Activated B cell treated with CpG ODN at 0.5 μM for 24 hours (primary cell): ENCODE measurements at places on chromosomes 7 and 10.

- no peak overlapping the region for H3K27ac ChIP-seq
- H3K36me3 ChIP-seq: no peaks in the 10 kb centered on the region
- no peak for DNase-seq
- H3K27me3 ChIP-seq: peaks cover 10% of the 10 kb centered on the region
Observed at GRCh38 chr10:3340127-3340730, 167.6 kb upstream of the PITRM1 start.

DNA sequence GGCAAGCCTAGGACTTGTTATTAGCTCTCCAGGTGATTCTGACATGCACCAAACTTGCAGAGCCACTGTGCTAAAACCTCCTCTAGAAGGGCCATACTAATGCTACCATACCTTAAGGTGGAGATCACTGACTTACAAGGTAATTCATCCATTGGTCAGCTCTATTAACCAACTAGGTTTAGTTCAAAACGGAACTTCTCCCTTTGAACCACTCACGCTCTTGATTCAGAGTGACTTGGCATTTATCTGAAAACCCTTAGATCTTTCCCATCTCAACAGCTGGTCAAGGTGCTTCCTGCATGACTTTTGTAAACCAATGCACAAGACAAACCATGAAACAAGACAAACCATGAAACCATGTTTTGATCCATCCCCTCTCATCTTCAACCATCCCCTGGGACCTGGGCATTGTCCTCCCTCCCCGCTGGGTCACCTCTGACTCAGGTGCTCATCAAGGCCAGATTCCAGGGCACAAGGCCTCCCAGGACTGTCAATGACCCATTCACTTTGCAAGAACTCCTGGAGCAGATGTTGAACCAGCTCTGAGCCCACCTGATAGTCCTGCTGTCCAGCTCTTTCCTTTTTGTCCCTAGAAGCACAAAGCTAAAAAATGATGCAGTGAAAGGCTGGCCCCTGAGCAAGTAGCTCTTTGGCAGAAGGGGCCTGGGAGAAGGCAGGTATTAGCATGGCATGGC is 18.8 kb downstream of the IMPDH1 start:
- DNase-seq: no peak
- H3K27ac ChIP-seq: no peak overlapping the region
- no peaks in the 10 kb centered on the region for H3K27me3 ChIP-seq
- no peak overlapping the region for H3K4me3 ChIP-seq

- no peak overlapping the region for H3K4me3 ChIP-seq
- no peak overlapping the region for H3K27ac ChIP-seq
Observed at GRCh38 chr7:157932498-157933218, 595.9 kb downstream of the DNAJB6 start.

GRCh38 chr7:74185636-74186035 is 11.5 kb downstream of the EIF4H start:
- no peak for DNase-seq
- H3K4me1 ChIP-seq: peaks cover 68% of the 10 kb centered on the region
- H3K4me3 ChIP-seq: peak overlapping the region; percentile 11
- no peaks in the 10 kb centered on the region for H3K27me3 ChIP-seq

DNA sequence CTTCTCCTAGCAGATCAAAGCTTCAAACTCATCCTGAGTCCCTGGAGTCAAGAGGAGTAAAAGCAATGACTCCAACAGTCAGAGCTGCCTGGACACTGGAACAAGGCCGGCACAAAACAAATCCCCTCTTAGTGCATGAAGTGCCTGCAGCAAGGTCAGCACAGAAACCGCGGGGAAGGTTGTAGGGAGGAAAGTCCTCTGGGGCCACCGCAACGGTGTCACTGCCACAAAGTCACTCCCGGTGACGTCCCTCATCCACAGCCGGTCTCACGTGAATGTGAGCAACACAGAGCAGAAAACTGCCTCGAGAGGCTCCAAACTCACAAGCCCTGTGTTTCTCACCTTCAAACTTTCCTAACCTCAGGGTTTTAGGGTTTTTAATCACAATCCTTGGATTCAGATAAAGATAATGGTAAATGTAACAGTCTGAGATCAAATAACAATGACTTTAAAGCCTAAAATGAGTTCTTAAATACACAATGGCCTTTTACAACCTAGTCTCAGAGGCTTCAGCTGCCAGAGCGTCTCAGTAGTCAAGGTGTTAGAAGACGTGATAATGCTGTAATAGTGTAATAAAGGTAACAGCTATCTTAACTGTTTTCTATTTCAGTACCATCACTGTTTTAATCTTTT is 274.3 kb downstream of the ZMYND11 start:
- H3K27ac ChIP-seq: no peak overlapping the region
- H3K27me3 ChIP-seq: peaks cover 11% of the 10 kb centered on the region
- no peak overlapping the region for H3K4me3 ChIP-seq
- no peak for DNase-seq

- H3K36me3 ChIP-seq: no peaks in the 10 kb centered on the region
- H3K4me3 ChIP-seq: no peak overlapping the region
- no peak overlapping the region for H3K27ac ChIP-seq
- no peaks in the 10 kb centered on the region for H3K4me1 ChIP-seq
- DNase-seq: no peak
Observed at GRCh38 chr10:16945593-16945992, 128.4 kb upstream of the RSU1 start.

- H3K4me1 ChIP-seq: no peaks in the 10 kb centered on the region
- peaks cover 32% of the 10 kb centered on the region for H3K27me3 ChIP-seq
- DNase-seq: no peak
- H3K4me3 ChIP-seq: no peak overlapping the region
- H3K27ac ChIP-seq: no peak overlapping the region
Observed at GRCh38 chr10:15363031-15363430, 8.1 kb downstream of the FAM171A1 start.

DNA sequence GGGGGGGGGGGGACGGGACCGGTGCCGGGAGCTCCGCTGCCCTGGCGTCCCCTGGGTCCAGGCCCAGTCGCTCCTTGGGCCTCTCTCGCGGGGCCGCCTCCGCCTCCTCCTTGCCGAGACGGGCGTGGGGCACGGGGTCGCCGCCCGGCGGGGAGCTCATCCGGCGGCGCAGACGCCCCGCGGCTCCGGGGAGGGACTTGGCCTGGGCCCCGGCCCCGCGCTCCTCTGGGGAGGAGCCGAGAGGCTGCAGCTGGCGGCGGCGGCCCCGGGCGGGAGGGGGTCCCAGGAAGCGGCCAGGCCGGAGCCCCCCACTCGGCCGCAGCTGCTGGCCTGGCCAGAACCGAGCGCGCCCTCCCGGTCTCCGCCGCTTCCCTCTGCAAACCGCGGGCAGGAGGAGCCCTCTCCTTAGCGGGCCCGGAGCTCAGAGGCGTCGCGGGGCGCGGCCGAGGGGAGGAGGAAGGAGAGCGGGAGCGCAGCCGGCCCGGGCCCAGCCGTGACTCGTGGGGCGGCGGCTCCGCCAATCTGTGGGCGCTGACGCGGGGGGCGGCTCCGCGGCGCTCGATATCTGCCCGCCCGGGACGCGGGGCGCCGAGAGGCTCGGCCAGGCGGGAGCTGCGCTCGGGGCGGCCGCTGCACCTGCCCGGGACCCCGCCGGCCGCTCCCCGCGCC is at the start of gene FAM20C:
Gene FAM20C (plus strand): TSS at position 591 of the 669 bp plus-strand sequence. CDS start 629 bp downstream, outside the sequence.
- no peak within 1 kb of the TSS for H3K27ac ChIP-seq
- H3K4me3 ChIP-seq: peak within 1 kb of the TSS; percentile 75
- peaks cover 5% of the 10 kb centered on the region for H3K4me1 ChIP-seq

- no peak overlapping the region for H3K27ac ChIP-seq
- H3K4me1 ChIP-seq: no peaks in the 10 kb centered on the region
- H3K27me3 ChIP-seq: peaks cover 10% of the 10 kb centered on the region
- no peaks in the 10 kb centered on the region for H3K36me3 ChIP-seq
Observed at GRCh38 chr7:26499315-26499897, 207.7 kb downstream of the SNX10 start.

- H3K36me3 ChIP-seq: peaks cover 66% of the 10 kb centered on the region
- no peak for DNase-seq
- peaks cover 44% of the 10 kb centered on the region for H3K4me1 ChIP-seq
- no peak overlapping the region for H3K27ac ChIP-seq
Observed at GRCh38 chr7:26346611-26347203, 55.0 kb downstream of the SNX10 start.

DNA sequence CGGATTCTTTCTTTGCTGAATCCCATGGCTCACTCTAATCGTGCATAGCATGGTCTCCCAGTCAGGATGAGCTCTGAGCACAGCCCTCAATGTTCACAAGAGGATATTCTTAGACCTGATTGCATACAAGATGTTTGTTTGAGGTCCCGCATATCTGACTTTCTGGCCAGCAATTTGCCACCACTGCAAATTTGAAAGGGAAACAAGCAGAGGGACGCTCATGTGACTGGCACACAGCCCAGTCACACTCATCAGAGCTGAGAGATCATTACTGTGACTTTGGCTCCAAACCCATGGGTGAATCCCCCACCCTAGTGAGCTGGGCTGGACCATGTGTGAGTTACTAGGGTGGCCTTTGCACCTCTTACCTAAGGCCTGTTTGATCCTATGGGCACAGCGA is 9.9 kb downstream of the TAS2R41 start:
- H3K36me3 ChIP-seq: no peaks in the 10 kb centered on the region
- no peak overlapping the region for H3K27ac ChIP-seq
- no peaks in the 10 kb centered on the region for H3K4me1 ChIP-seq
- peaks cover 24% of the 10 kb centered on the region for H3K27me3 ChIP-seq

DNA sequence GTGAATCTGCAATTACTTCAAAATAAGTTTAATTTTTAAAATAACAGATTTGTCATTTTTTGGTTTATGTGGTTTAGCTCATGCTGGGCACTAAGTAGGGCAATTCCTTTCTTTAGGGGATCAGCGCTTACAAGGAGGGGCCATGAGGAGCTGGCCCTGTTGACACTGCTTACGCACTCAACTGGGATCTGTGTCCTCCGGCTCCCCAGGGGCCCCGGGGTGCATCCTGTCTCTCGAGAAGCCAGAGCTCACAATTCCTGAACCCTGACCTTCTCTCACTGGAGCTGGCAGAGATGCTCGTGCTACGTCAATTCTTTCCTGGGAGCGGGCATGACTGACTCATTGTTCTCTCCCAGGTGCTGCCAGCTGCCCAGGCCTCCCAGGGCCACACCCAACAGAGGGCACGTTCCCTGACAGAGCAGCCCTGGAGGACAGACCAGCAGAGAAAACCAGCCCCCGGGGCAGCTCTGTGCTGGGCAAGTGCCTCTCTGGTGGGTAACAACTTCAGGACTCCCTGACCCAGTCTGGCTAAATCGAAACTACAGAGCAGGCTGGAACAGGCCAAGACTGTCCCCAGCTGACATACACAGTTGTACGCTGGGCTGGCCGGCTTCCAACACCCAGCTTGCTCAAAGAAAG is 36.8 kb downstream of the CTBP2 start:
- no peaks in the 10 kb centered on the region for H3K4me1 ChIP-seq
- no peak overlapping the region for H3K27ac ChIP-seq
- H3K4me3 ChIP-seq: no peak overlapping the region
- H3K27me3 ChIP-seq: peaks cover 6% of the 10 kb centered on the region
- DNase-seq: no peak

DNA sequence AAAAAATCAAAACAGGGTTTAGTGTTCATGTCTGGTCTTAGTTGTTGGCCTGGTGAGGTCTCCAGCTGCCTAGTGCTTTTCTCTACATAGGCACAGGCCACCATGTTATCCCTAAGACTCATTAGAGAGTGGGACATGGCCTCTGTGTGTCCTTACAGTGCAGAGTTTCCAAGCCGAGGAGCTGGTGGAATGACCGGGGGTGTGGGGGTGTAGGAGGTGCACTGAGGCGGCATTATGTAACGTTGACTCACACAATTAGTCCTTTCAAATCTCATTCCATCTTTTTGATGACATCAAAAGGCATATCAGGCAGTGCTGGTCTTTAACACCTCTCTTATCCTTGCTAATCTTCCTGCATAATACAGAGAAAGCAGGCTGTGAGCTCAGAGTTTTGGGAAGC is 71.3 kb downstream of the MTPN start:
- H3K36me3 ChIP-seq: no peaks in the 10 kb centered on the region
- no peaks in the 10 kb centered on the region for H3K27me3 ChIP-seq
- DNase-seq: no peak
- no peaks in the 10 kb centered on the region for H3K4me1 ChIP-seq
- H3K4me3 ChIP-seq: no peak overlapping the region
- H3K27ac ChIP-seq: no peak overlapping the region

DNA sequence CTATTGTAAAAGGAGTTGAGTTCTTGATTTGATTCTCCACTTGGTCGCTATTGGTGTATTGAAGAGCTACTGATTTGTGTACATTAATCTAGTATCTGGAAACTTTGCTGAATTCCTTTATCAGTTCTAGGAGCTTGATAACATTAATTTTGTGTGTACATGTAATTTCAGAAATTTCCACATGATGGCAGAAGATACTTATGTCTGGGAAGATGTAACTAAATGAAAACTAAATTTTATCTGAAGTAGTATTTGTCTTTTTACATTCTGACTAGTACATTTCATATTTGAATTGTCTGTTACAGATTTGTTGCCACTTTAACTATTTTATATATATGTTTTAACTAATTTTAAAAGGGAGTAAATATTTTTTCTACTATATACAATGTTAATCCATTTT is 27.6 kb downstream of the SDHAF3 start:
- peaks cover 42% of the 10 kb centered on the region for H3K36me3 ChIP-seq
- H3K4me3 ChIP-seq: no peak overlapping the region
- no peak overlapping the region for H3K27ac ChIP-seq
- H3K4me1 ChIP-seq: no peaks in the 10 kb centered on the region

DNA sequence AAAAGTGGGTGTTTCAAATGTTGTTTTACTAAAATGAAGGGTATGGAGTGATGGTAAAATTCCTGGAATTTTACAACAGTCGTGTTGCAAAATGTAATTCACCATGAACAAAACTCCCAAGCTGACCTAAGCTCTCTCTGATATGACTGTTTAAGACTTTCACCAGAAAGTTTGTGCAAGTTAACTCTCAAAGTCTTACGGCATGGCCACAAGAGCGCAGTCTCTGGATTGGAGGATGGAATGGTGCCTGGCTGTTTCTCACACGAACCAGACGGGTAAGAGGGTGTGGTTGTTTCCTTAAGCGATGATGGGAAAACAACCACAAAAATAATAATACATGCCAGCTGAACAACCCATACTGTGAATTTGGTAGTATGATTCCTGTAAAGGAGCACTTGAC is 662.5 kb downstream of the KCNMA1 start:
- no peak overlapping the region for H3K27ac ChIP-seq
- no peak for DNase-seq
- no peaks in the 10 kb centered on the region for H3K36me3 ChIP-seq
- no peaks in the 10 kb centered on the region for H3K4me1 ChIP-seq
- H3K4me3 ChIP-seq: no peak overlapping the region

DNA sequence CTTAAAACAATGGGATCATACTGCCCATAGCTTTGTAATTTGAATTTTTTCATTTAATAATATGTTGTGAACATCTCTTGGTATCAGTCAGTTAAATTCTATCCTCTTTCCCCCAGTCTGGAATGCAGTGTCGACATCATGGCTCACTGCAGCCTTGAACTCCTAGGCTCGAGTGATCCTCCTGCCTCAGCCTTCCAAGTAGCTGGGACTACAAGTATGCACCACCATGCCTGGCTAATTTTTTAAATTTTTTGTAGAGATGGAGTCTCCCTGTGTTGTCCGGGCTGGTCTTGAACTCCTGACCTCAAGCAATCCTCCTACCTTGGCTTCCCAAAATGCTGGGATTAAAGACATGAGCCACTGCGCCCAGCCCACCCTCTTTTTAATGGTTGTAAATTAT is 34.6 kb downstream of the MPLKIP start:
- H3K36me3 ChIP-seq: peaks cover 21% of the 10 kb centered on the region
- no peak overlapping the region for H3K4me3 ChIP-seq
- H3K4me1 ChIP-seq: no peaks in the 10 kb centered on the region
- H3K27me3 ChIP-seq: no peaks in the 10 kb centered on the region
- no peak overlapping the region for H3K27ac ChIP-seq
- DNase-seq: no peak

- H3K27me3 ChIP-seq: no peaks in the 10 kb centered on the region
- no peaks in the 10 kb centered on the region for H3K36me3 ChIP-seq
- H3K4me1 ChIP-seq: no peaks in the 10 kb centered on the region
- H3K27ac ChIP-seq: no peak overlapping the region
Observed at GRCh38 chr10:76113952-76114351, 682.5 kb downstream of the LRMDA start.

- no peak for DNase-seq
- no peak overlapping the region for H3K27ac ChIP-seq
- no peaks in the 10 kb centered on the region for H3K4me1 ChIP-seq
- H3K36me3 ChIP-seq: no peaks in the 10 kb centered on the region
Observed at GRCh38 chr7:146094356-146094755, 22.2 kb upstream of the CNTNAP2 start.
